Naive thymus-derived CD4-positive, alpha-beta T cell (primary cell): ENCODE measurements at places on chromosomes 3 and 15. TPM values are rescaled to one million over a fixed set of nuclear protein-coding genes. Genes with fewer than 3 reads are reported as not detected.

GRCh38 chr15:48566668-48567067, 78.8 kb downstream of the FBN1 start:
- no peak overlapping the region for H3K27ac ChIP-seq
- H3K27me3 ChIP-seq, result peaks cover 2% of the 10 kb centered on the region
- no peak overlapping the region for H3K4me3 ChIP-seq
- no peaks in the 10 kb centered on the region for H3K4me1 ChIP-seq

GRCh38 chr3:125119752-125120378, 64.1 kb upstream of the HEG1 start:
- H3K36me3 ChIP-seq, result no peaks in the 10 kb centered on the region
- H3K4me1 ChIP-seq, result peaks cover 23% of the 10 kb centered on the region
- no peak overlapping the region for H3K4me3 ChIP-seq
- H3K27ac ChIP-seq, result peak overlapping the region; percentile 40
- no peak for DNase-seq
- no peaks in the 10 kb centered on the region for H3K27me3 ChIP-seq

DNA sequence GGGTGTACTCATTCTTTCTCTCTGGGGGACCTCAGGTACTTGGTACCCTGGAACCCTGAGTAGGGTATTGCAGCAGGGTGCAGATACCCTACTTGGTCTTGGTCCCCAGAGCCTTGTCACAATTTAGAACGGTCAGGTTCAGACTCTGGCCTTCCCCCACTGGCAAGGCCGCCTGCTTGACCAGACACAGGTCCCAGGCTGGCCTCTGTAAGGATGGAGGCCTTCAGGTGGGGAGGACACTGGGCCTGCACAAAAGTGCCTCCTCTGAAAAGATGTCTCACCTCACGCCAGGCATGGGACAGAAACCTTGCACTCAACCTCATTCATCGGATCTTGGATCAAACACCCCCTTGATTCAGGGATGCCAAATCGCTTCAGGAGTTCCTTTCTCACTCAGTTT, 158.4 kb downstream of the KLF13 start:
- DNase-seq, result no peak
- no peaks in the 10 kb centered on the region for H3K36me3 ChIP-seq
- no peak overlapping the region for H3K4me3 ChIP-seq
- H3K27ac ChIP-seq, result no peak overlapping the region
- peaks cover 46% of the 10 kb centered on the region for H3K4me1 ChIP-seq

- H3K27ac ChIP-seq, result peak overlapping the region; percentile 98
- peaks cover 27% of the 10 kb centered on the region for H3K4me1 ChIP-seq
- no peaks in the 10 kb centered on the region for H3K27me3 ChIP-seq
Measured at GRCh38 chr3:122679882-122680474, 661 bp upstream of the PARP14 start.

DNA sequence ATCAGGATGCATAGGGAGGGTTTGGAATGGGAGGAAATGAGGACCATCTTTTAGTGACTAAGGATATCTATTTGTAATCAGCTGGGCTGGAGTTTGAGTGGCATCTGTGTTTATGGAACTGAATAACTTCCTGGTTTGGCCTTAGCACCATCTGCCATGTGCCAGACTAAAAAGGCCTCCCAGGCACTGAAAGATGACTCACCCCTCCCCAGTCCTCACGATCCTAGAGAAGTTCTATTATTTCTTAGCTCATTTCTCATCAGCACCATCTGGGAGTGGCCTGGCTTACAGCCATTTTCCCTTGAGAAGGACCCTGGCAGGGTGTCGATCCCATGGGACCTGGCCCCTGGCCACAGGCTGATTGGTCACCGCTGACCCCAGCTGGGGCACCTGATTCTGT, 23.9 kb upstream of the CTXND1 start:
- no peak overlapping the region for H3K4me3 ChIP-seq
- H3K27ac ChIP-seq, result no peak overlapping the region
- no peaks in the 10 kb centered on the region for H3K27me3 ChIP-seq

DNA sequence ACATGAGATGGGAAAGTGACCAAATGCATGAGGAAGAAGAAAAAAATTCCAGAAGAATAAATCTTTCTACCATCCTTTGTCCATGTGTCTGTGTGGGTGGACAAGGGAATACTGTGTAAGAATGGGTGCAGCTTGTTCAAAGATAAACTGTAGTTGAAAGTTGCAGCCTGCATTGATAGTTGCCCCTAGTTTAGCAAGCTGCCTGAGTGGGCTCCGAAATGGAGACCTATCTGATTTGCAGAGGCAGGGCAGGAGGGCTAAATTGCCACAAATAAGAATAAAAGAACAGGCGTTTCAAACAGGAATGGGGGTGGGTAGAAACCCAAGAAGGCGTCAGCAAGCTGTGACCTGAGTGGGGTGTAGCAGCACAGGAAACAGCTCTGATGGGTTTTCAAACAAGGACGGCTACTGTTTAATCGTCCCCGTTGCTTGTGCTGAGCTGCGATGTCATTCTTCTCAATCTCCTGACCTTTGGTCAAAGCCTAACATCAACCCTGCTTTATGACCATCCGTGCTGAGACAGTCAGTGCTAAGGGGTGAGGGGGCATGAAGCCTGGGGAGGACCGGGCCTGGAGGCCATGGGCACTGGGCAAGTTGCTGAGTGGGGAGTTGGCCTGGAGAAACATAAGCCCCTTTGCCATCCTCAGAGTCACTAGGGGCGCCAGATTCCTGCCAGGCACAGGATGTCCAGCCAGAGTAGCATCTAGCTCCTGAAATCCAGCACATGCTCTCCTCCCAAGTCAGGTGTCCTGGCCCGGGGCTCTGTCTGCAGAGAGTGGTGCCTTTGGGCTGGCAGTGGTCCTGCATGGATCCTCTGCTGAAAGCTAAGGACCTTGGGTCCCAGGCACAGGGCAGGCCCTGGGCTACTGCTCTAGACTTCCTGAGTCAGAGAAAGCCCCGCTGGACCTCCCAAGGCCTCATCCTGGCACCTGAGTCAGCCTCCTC, 19.2 kb upstream of the C15orf39 start:
- H3K27ac ChIP-seq, result no peak overlapping the region
- no peak for DNase-seq
- no peaks in the 10 kb centered on the region for H3K4me1 ChIP-seq

DNA sequence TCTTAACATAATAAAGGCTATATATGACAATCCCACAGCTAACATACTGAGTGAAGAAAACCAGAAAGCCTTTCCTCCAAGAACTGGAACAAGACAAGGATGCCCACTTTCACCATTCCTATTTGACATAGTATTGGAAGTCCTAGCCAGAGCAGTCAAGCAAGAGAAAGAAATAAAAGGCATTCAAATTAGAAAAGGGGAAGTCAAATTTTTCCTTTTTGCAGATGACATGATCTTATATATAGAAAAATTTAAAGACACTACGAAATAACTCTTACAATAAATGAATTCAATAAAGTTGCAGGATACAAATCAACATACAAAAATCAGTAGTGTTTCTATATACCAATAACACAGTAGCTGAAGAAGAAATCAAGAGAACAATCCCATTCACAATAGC, 42.2 kb upstream of the CP start:
- H3K4me3 ChIP-seq, result no peak overlapping the region
- H3K27ac ChIP-seq, result no peak overlapping the region
- H3K4me1 ChIP-seq, result no peaks in the 10 kb centered on the region
- DNase-seq, result no peak
- H3K27me3 ChIP-seq, result no peaks in the 10 kb centered on the region

- no peaks in the 10 kb centered on the region for H3K4me1 ChIP-seq
- H3K36me3 ChIP-seq, result peaks cover 49% of the 10 kb centered on the region
- no peak overlapping the region for H3K27ac ChIP-seq
- no peak for DNase-seq
- H3K27me3 ChIP-seq, result no peaks in the 10 kb centered on the region
Measured at GRCh38 chr15:41950489-41950888, 21.9 kb downstream of the EHD4 start.

UROC1 gene
- not detected for total RNA-seq

AEN gene
- 29.6 TPM for total RNA-seq

RTP4 gene
- 4.9 TPM for total RNA-seq

PCOLCE2 gene
- total RNA-seq, result not detected
